ENCODE measurements at places on chromosomes 13 and 19.

DNA sequence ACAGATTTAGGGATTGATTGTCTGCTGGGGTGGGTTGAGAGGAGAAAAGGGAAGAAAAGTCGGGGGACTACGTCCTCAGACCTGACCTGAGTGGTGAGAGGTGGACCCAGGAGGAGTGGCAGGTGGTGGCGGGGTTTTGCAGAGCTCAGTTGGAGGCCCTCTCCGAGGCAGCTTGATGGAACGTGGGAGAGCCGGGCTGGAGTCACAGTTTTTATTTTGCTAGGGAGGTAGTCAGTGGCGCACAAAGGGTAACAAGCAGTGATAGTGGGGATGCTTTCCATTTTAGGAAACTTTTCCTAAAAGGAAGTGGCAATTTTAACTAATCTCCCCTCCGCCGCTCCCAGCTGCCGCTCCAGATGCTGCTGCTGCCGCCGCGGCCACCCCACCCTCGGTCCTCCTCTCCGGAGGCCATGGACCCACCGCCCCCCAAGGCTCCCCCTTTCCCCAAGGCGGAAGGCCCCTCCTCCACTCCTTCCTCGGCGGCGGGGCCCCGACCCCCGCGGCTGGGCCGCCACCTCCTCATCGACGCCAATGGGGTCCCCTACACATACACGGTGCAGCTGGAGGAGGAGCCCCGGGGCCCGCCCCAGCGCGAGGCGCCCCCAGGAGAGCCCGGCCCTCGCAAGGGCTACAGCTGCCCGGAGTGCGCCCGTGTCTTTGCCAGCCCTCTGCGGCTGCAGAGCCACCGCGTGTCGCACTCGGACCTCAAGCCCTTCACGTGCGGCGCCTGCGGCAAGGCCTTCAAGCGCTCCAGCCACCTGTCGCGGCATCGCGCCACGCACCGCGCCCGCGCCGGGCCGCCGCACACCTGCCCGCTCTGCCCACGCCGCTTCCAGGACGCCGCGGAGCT lies 1.1 kb upstream of the ZNF581 start:
- peak; percentile 21 for DNase-seq

- DNase-seq, result no peak
Observed at GRCh38 chr13:25585000-25585399, 213.2 kb downstream of the ATP8A2 start.

GRCh38 chr19:35766571-35767104 lies 8.7 kb downstream of the PROSER3 start:
- DNase-seq, result no peak

DNA sequence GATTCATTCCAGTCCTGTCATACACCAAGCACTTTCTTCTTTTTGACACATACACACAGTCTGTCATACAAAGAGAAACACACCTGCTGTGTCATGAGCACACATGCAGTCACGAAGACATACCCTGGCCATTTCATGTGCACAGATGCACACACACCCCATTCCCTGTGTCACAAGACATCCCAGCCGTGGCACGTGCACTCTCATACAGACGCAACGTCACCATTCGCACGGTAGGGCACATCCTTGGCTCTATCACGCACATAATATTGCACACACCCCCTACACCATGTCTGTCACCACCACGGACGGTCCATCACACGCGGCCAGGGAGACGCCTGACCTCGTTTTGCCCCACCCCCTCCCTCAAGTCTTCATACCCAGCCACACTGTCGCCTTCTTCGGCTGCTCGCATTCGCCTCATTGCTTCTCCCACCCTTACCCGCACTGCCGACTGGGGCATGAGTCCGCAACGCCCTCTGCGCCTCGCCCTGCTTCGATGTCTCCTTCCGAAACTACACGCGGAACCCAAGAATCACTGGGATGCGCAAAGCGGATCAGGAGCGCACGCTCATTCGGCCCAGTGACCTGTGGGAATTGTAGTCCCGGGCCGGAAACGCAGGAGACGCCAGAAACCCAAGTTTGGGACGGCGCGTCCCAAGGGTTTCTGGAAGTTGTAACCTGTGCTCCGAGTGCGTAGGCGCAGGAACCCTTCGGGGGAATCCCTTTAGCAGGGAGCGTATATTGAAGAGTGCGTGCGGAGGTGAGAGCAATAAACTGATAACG lies 6.8 kb upstream of the ZNF283 start:
- peak; percentile 23 for DNase-seq

- DNase-seq, result no peak
Observed at GRCh38 chr13:74839656-74840055, 642.3 kb downstream of the TBC1D4 start.

GRCh38 chr19:3137119-3137518 lies 1.3 kb downstream of the GNA15 start:
- no peak for DNase-seq

- no peak for DNase-seq
Observed at GRCh38 chr19:13150931-13151604, 857 bp downstream of the IER2 start.

DNA sequence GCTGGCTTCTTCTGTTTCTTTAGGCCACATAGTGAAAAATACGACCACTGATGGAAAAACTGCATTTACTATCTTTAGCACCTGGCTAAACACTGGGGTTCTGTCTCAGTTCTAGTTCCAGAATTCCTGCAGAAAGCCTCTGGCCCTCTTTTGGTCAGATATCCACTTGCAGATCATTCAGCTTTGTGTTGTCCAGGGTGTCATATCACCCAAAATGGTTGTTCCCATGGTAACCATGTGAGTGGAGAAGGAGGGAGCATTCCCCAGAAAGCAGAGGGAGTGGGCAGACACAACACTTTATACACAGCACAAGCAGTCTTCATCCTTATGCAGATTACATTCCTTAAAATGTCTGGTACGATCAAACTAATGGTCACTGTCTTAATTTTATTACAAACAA lies 73.5 kb downstream of the CAB39L start:
- no peak for DNase-seq

- DNase-seq, result no peak
Observed at GRCh38 chr19:42461700-42462324, 19.1 kb upstream of the CXCL17 start.

DNA sequence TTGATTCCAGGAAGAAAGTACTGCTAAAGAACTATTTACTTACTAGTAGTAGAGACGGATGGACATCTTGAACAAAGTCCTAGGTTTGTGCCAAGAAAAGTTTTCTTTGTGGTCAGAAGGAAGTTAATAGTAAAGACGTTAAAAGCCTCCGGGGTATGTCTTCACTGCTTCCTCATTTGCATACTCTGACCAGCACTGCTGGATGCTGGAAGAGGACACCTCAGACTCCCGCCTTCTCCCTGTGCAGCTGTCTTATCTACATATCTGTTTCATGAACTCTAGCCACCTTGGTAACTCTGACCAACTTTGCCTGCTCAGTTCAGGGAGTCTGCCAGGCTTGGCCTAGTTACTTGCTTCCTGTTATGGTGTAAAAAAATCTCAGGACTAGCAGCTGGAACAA lies 1109.1 kb upstream of the MIR17HG start:
- no peak for DNase-seq

- no peak for DNase-seq
Observed at GRCh38 chr19:1239420-1239795, 1.6 kb upstream of the CBARP start.
